T-cell (primary cell): ENCODE measurements at places on chromosomes 7 and 10. TPM values are rescaled to one million over a fixed set of nuclear protein-coding genes. Genes with fewer than 3 reads are reported as not detected.
A peak's percentile ranks its signal among the peaks of the same experiment; 100 is the strongest.

GRCh38 chr7:16668978-16669377 is 23.0 kb downstream of the BZW2 start:
- no peak overlapping the region for H3K4me3 ChIP-seq
- no peaks in the 10 kb centered on the region for H3K4me1 ChIP-seq
- no peaks in the 10 kb centered on the region for H3K27me3 ChIP-seq
- DNase-seq, result no peak

The CUEDC2 gene
- 38.5 TPM for total RNA-seq

DNA sequence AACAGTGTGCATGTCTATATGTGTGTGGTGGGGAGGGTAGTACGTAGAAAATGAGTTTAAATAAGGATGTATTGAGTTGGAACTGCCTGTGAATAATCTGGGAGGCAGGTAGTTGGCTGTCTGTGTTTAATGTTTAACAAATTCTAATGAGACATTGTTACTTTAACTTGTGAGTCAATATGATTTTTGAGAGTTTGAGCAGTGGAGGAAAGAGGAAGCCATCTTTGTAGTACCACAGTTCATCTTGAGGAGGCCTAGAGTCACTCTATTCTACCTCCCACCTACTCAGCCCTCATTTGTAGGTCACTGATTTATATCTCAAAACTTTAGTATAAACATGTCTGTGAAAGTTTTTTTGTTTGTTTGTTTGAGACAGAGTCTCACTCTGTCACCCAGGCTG is 129.9 kb upstream of the ITGB1 start:
- H3K36me3 ChIP-seq, result no peaks in the 10 kb centered on the region
- H3K27me3 ChIP-seq, result no peaks in the 10 kb centered on the region
- no peak for DNase-seq
- H3K4me3 ChIP-seq, result no peak overlapping the region

GRCh38 chr10:74165530-74165901 is 14.5 kb downstream of the ADK start:
- no peak overlapping the region for H3K4me3 ChIP-seq
- no peak overlapping the region for H3K27ac ChIP-seq
- H3K36me3 ChIP-seq, result no peaks in the 10 kb centered on the region
- DNase-seq, result no peak
- H3K27me3 ChIP-seq, result no peaks in the 10 kb centered on the region
- peaks cover 3% of the 10 kb centered on the region for H3K4me1 ChIP-seq

GRCh38 chr10:82889728-82890127 is 1014.7 kb downstream of the NRG3 start:
- no peak for DNase-seq
- H3K4me3 ChIP-seq, result no peak overlapping the region
- no peaks in the 10 kb centered on the region for H3K27me3 ChIP-seq

DNA sequence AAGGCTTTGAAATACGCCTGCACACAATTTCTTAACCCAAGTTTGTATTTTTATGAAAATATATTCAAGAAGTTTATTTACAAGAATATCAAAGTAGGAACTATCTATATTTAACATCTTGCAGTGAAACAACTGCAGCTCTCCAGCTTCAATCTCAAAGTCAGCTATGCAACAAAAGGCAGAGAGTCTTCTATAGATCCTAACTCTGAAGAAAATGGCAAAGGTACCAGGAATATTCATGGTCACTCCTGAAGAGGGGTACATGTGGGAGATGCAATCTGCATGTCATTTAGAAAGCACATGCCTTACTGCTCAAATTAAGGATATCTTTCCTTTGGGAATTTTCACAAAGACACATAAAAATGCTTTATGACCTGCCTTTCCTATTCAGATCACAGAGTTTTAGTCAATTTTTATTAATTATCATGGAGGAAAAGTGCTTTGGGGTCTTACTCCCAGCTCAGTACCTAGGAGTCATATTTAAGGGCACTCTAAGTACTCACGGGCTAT is 1.5 kb downstream of the ANK3 start:
- H3K27me3 ChIP-seq, result no peaks in the 10 kb centered on the region
- no peak for DNase-seq
- H3K4me3 ChIP-seq, result no peak overlapping the region
- H3K27ac ChIP-seq, result no peak overlapping the region

- peaks cover 6% of the 10 kb centered on the region for H3K4me1 ChIP-seq
- no peaks in the 10 kb centered on the region for H3K27me3 ChIP-seq
- DNase-seq, result no peak
- H3K36me3 ChIP-seq, result no peaks in the 10 kb centered on the region
- no peak overlapping the region for H3K4me3 ChIP-seq
- H3K27ac ChIP-seq, result no peak overlapping the region
Measured at GRCh38 chr10:112979927-112980326, 29.9 kb downstream of the TCF7L2 start.

DNA sequence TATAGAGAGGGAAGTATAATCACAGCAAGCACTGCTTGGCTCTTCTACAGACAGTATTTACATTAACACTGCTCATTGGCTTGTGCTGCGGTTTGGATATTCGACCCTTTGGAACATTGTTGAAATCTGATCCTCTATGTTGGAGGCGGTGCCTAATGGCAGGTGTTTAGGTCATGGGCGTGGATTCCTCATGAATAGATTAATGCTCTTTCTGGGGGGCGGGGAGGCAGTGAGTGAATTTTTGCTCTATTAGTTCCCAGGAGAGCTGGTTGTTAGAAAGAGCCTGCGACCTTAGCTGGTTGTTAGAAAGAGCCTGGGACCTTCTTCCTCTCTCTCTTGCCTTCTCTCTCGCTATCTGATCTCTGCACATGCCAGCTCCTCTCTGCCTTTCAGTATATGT is 77.3 kb upstream of the SVIL start:
- H3K27ac ChIP-seq, result no peak overlapping the region
- H3K36me3 ChIP-seq, result no peaks in the 10 kb centered on the region
- no peak overlapping the region for H3K4me3 ChIP-seq
- H3K4me1 ChIP-seq, result no peaks in the 10 kb centered on the region
- DNase-seq, result no peak

GRCh38 chr7:99557940-99558305 is 519 bp upstream of the ZNF655 start:
- DNase-seq, result no peak
- H3K4me1 ChIP-seq, result peaks cover 34% of the 10 kb centered on the region
- H3K4me3 ChIP-seq, result peak overlapping the region; percentile 85
- peaks cover 45% of the 10 kb centered on the region for H3K36me3 ChIP-seq
- no peaks in the 10 kb centered on the region for H3K27me3 ChIP-seq

The EXOSC1 gene
- 37.0 TPM for total RNA-seq

DNA sequence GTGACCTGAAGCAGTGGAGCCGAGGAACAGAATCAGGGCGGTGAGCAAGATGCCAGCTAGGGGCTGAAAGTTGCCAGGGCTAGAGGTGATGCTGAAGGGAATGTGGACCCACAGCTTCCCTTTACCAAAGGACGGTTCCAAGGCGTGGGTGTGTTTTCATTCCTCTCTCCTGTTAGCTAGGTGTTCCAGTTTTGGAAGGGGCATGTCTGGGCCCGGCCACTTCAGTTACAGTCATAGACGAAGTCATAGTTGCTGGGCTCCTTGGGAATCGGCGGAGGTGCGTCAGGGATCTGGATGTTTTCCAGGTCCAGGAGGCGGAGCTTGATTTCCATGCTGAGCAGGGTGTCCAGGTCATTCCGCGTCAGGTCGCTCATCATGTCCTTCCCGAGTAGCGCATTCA is 131.0 kb upstream of the AOAH start:
- no peak overlapping the region for H3K4me3 ChIP-seq
- peaks cover 52% of the 10 kb centered on the region for H3K36me3 ChIP-seq
- H3K27ac ChIP-seq, result no peak overlapping the region
- H3K4me1 ChIP-seq, result no peaks in the 10 kb centered on the region
- H3K27me3 ChIP-seq, result no peaks in the 10 kb centered on the region

The SPDYE9 gene
- not detected for total RNA-seq

DNA sequence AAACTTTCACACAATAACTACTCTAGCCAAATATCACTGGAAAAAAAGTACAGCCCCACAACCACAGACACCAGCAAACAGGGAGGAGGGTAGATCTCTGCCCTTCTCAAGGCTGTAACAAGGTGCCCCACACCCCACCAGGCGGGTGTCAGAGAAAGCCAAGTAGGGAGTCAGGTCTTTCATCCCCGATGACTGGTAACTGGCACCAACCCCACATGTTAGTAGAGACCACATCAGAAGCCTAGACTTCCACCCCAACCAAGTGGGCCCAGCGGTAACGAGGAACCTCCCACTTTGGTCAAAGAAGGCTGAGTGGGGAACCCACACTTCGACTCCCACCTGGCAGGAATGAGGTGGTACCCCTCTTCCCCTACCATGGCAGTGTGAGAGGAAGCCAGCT is 16.4 kb upstream of the RUFY2 start:
- no peaks in the 10 kb centered on the region for H3K27me3 ChIP-seq
- H3K36me3 ChIP-seq, result no peaks in the 10 kb centered on the region
- peak; percentile 3 for DNase-seq
- no peak overlapping the region for H3K4me3 ChIP-seq

GRCh38 chr7:4724648-4725013 is 42.5 kb downstream of the FOXK1 start:
- H3K4me3 ChIP-seq, result peak overlapping the region; percentile 58
- H3K27ac ChIP-seq, result peak overlapping the region; percentile 68
- no peaks in the 10 kb centered on the region for H3K4me1 ChIP-seq
- H3K36me3 ChIP-seq, result peaks cover 10% of the 10 kb centered on the region

DNA sequence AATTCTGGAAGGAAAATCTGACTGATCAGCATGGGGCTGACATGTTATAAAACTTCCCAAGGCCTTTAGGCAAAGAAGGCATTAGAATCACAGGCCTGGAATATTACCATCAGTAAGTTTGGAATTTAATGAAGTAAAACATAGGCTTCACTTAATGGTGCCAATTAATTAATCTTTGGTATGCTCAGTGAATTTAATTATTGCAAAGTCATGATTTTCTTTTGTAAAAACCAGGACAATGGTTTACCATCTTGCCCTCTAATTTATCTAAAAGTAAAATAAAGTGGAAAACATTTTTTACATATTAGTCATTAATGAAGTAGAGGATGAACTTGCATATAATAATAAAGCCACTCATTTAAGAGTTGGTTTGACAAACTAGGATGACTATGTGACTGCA is 220.3 kb downstream of the SEC23IP start:
- no peak overlapping the region for H3K27ac ChIP-seq
- no peaks in the 10 kb centered on the region for H3K36me3 ChIP-seq
- H3K27me3 ChIP-seq, result no peaks in the 10 kb centered on the region
- no peak for DNase-seq

- no peaks in the 10 kb centered on the region for H3K4me1 ChIP-seq
- H3K4me3 ChIP-seq, result no peak overlapping the region
- no peak for DNase-seq
- peaks cover 22% of the 10 kb centered on the region for H3K27me3 ChIP-seq
- no peak overlapping the region for H3K27ac ChIP-seq
Measured at GRCh38 chr7:101516851-101517250, 112.2 kb downstream of the MYL10 start.

DNA sequence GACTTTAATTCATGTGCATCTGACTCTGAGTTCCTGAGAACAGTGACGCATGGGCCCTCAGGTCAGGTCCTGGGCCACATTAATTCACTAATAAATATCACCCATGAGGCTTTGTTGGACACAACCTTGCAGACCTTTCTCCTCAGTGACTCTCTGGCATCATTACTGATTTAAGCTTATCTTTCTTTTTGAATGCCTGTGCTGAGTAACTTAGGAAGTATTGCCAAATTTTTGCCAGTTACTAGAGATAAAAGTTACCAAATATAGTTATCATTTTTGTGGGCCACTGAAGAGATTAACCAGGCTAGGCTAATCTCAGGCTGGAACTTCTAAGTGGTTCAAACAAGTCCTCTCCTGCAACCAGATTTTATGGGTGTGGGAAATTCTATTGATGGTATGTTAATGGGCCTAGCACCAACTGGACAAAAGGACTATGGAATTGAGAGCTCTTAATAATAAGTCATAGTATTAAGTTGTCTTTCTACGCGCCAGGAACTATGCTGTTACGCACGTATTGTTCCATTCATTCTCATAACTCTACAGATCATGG is 28.8 kb upstream of the PRTFDC1 start:
- H3K27me3 ChIP-seq, result no peaks in the 10 kb centered on the region
- H3K4me3 ChIP-seq, result no peak overlapping the region
- H3K4me1 ChIP-seq, result peaks cover 8% of the 10 kb centered on the region
- no peak for DNase-seq

The PTPN20 gene
- total RNA-seq, result 1.1 TPM

DNA sequence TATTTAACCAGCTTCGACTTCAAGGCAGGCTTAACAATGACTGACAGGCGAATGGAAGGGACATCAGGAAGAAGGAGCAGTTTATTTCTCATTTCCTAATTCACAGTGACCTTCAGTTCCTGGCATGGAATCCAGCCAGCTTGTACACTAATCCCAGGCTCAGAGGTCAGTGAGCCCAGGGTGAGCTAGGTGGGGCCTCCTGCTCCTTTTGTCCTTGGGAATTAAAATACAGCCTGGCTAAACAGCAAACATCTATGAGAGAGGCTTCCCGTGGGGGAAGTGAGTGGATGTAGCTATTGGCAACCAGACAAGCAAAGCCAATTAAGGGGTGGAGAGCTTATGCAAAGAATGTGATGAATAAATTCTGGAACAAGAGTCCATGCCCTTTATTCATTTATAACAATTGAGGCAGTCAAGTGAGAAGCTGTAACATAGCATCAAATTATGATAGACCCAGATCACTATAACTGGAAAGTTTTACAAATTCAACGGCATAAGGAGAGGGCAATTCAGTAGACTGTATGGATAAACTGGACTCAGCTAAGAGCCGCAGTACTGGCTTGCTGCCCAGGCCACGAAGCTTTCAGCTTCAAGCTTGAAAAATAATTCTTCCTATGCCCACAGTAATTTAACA is 57.1 kb downstream of the STK17A start:
- H3K4me1 ChIP-seq, result peaks cover 70% of the 10 kb centered on the region
- H3K4me3 ChIP-seq, result no peak overlapping the region
- no peak for DNase-seq
- H3K27ac ChIP-seq, result peak overlapping the region; percentile 62
- no peaks in the 10 kb centered on the region for H3K27me3 ChIP-seq

DNA sequence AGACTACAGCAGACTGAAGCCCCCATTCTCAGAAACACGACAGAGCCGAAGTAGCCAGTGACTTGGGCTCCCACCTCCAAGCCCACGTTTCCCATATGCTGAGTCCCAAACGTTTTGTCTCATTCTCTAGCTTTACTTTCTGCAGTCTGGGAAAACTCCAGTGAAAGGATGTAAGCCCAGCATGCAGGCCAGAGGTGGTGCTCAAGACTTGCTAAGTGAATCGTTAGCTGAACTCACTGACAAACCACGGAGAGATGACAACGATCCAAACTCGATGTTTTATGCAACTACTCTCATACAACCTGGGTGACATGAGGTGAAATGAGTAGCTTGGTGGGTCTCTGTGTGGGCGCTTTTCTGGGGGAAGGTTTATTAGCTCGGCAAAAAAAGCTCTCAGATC is 731.8 kb downstream of the SUGCT start:
- H3K4me3 ChIP-seq, result no peak overlapping the region
- H3K27ac ChIP-seq, result no peak overlapping the region
- no peaks in the 10 kb centered on the region for H3K4me1 ChIP-seq
- no peak for DNase-seq

The TAF5 gene
- total RNA-seq, result 7.0 TPM

DNA sequence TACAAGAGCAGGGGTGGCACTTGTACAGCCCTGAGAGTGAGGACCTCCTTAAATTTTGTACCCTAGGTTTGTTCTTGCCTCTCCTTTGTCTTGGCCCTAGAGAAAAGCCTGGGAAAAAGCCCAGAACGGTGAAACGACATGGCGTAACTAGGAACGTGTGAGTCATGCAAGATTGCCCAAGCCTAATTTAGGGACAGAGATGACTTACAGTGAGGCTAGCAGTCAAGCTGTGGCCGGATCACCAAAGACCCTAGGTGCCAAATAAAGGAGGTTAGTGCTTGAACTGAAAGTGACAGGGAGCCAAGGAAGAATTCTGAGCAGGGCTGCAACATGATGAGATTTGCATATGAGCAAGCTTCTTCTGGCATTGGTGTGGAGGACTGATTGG is 25.1 kb downstream of the TBXAS1 start:
- no peak overlapping the region for H3K27ac ChIP-seq
- no peaks in the 10 kb centered on the region for H3K36me3 ChIP-seq
- no peak overlapping the region for H3K4me3 ChIP-seq
- H3K4me1 ChIP-seq, result peaks cover 19% of the 10 kb centered on the region
